ENCODE measurements at places on chromosomes 7 and 10. TPM values are rescaled to one million over a fixed set of nuclear protein-coding genes. Genes with fewer than 3 reads are reported as not detected.

DNA sequence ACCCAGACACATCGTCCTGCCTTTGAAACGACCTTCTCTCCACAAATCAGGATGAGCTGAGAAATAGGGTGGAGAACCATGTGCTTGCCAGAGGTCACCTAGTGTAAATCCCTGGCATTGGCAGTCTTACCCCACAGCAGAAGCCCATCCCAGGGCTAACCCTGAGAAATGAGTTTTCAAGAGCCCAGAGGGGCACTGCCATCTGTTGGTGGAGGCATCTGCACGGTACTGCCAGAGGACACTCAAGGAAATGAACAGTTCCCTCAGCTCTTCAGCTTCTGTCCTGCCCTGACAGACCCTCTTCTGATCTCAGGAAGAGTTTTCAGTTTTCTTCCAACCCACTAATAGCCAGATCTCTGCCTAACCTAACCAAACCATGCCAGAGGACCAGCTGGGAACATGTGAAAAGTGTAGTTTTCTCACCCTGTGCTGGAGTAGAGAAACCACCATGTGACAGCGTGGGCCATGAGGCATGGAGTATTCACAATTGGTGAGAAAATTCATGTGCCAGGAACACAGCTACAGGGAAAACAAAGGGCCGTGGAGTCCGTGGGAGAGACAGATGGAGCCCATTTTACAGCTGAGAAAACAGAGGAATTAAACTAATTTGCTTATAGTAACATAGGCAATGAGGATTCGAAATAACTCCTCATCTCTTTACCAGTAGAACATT, 37.7 kb upstream of the ITPRID1 start:
- no peak for DNase-seq

GRCh38 chr10:1049425-1049958, 573 bp upstream of the IDI1 start:
- no peak for DNase-seq

GRCh38 chr7:143299346-143299745, 11.2 kb downstream of the CASP2 start:
- DNase-seq, result no peak

DNA sequence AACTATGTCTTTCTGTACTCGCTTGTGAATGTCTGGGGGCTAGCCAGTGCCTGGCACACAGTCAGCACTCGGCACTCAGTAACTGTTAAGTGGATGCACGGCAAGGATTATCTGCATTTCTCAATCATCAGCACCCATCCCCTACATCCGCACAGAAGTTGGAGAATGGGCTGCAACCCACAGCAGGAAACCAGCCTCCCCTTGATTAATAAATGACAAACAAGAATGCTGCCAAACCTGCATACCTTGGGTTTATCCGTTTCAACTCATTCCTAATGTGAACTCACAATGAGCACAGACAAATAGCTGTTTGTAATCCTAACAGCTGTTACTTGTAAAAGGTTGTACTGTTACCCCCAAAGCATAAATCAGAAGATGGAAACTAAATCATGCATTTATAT, 28.9 kb downstream of the PPP1R3C start:
- DNase-seq, result no peak

- DNase-seq, result no peak
These were observed 10.0 kb upstream of the LRRC4 start for GRCh38 chr7:128041203-128041602.

DNA sequence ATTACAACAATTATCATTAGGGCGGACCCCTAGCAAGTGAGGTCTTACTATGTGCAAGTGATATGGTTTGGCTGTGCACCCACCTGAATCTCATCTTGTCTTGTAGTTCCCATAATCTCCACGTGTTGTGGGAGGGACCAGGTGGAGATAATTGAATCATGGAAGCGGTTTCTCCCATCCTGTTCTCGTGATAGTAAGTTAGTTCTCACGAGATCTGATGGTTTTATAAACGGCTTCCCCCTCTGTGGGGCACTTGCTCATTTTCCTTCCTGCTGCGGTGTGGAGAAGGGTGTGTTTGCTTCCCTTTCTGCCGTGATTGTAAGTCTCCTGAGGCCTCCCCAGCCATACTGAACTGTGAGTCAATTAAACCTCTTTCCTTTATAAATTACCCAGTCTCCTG, 96.1 kb upstream of the CDK6 start:
- no peak for DNase-seq

CUZD1 gene
- total RNA-seq, result 1.6 TPM

HGF gene
- total RNA-seq, result 19.2 TPM

All from left lobe of liver (tissue), 2 donors.